Heart left ventricle (tissue), 16 donors: ENCODE measurements at places on chromosomes 2 and 18. TPM values are rescaled to one million over a fixed set of nuclear protein-coding genes. Genes with fewer than 3 reads are reported as not detected.
A peak's percentile ranks its signal among the peaks of the same experiment; 100 is the strongest.

DNA sequence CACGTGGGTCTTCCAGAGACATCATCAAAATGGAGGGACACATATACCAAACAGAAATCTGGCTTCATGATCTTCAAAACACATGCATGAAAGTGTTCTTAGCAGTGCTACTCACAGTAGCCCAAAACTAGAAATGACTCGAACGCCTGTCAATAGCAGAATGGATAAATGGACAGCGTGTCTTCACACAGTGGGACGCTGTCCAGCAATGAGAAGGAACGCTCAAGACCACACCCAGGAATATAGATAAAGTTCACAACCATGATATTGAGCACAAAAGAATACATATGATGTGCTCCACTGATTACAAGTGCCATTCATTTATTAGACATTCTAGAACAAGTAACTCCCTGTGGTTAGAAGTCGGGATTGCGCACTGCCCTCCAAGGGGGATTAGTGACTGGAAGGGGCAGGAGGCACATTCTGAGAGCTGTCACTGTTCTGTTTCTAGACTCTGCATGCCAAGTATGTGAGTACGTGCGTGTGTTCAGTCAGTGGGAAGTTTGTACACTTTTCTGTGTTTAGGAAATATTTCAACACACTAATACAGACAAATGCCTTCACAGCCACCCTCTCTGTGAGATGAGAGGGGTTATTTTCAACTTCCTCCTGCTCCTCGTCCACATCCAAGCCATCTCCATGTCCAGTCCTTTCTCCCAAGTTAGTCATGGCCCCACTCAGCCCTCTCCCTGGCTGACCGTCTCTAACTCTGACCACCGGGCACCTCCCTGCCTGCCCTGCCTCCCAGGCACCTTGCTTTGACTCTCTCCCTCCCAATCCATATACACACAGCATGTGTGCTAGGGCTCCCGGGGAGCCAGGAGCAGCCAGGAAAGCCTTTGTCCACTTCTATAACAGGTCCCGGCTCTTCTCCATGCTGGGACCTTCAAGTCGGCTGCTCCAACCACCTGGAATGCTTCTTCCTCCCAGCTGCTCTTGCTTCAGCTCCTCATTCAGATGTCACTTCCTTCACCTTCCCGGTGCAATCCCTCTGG, 26.9 kb upstream of the TNS1 start:
- peak; percentile 25 for DNase-seq

GRCh38 chr18:59706499-59706898, 9.3 kb upstream of the CCBE1 start:
- DNase-seq, result no peak

- no peak for DNase-seq
Observed at GRCh38 chr18:48294899-48295585, 114.1 kb downstream of the ZBTB7C start.

REG3G gene
- not detected for total RNA-seq

ANXA4 gene
- total RNA-seq, result 35.8 TPM
